ENCODE measurements at places on chromosomes 3 and 15. TPM values are rescaled to one million over a fixed set of nuclear protein-coding genes. Genes with fewer than 3 reads are reported as not detected.

GRCh38 chr3:184543256-184543655 lies 18.3 kb upstream of the EPHB3 start:
- DNase-seq, result no peak

GHRL gene
- total RNA-seq, result not detected

DNA sequence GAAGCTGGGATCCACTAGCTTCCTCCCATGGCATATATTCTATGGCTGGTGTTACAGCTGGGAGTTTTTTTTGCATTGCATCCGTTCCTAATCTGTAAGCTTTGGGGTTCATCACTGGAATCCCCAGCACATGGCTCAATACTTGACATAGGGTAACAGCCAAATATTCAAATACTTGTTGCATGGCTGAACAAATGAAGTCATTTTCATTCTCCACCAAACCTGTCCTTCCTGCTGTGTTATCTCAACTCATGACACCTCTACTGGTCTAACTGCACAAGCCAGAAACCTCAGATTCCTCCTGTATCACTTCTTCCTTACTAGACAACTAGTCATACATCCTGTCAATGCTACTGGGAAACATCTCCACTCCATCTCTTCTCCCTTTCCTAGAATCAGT lies 43.4 kb downstream of the ST3GAL6 start:
- DNase-seq, result no peak

DNA sequence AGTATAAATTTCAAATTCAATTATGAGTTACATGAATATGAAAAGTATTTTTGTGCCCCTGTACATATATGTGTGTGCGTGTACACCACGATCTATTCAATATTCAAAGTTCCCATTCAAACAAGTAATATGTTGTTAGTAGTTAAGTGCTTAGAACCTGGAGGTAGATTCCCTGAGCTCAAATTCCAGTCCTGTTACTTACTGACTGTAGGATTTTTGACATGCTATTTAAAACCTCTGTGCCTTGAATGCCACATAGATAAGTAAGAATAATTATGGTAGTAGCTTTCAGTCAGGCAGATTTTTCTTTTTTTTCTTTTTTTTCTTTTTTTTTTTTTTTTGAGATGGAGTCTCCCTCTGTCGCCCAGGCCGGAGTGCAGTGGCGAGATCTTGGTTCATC lies 53.3 kb upstream of the CMSS1 start:
- no peak for DNase-seq

- DNase-seq, result peak; percentile 69
These were observed 53.7 kb downstream of the BDH1 start for GRCh38 chr3:197501879-197502620.

- peak; percentile 99 for DNase-seq
These were observed 11.2 kb downstream of the C3orf52 start for GRCh38 chr3:112097378-112097777.

CD96 gene
- not detected for total RNA-seq

DNA sequence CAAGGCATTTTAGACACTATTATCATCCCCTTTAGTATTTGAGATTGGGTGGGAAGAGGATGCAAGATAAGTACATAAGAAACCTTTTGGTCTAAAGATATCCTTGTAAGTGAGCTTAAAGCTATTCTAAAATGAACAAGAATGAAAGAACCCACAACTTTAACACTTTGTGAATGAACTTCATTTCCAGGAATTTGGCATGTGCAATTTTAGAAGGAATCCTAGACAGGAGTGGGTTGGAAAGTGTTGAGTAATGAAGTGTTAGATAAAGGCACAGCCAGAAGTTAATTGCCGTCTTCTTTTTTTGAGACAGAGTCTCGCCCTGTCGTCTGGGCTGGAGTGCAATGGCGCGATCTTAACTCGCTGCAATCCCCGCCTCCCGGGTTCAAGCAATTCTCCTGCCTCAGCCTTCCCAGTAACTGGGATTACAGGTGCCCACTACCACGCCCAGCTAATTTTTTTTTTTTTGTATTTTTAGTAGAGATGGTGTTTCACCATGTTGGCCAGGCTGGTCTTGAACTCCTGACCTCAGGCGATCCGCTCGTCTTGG lies 13.2 kb upstream of the TEX9 start:
- no peak for DNase-seq

GRCh38 chr3:185065059-185065458 lies 87.8 kb downstream of the C3orf70 start:
- no peak for DNase-seq

- no peak for DNase-seq
These were observed 9.1 kb upstream of the C3orf22 start for GRCh38 chr3:126567696-126568438.

- no peak for DNase-seq
These were observed 81.0 kb upstream of the HES1 start for GRCh38 chr3:194054961-194055360.

DNA sequence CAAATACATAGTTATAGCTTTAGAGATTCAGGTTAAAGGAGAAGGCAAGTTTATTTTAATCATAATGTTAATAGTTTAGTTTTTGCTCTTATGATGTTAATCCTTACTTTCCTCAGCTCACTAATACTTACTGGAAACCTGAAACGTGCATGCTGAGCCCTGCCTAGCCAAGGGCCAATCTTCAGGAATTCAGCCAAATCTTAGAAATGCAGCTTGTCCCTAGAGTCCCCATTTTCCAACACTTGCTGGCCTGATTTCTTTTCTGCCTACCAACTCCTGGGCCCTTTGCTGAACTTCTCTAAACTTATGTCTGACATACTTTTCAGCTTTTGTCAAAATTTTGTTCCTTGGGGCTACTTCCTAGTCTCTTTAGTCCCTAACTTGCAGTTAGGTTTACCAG lies 22.8 kb downstream of the BCHE start:
- no peak for DNase-seq
